ENCODE measurements at places on chromosomes 2 and 18.

DNA sequence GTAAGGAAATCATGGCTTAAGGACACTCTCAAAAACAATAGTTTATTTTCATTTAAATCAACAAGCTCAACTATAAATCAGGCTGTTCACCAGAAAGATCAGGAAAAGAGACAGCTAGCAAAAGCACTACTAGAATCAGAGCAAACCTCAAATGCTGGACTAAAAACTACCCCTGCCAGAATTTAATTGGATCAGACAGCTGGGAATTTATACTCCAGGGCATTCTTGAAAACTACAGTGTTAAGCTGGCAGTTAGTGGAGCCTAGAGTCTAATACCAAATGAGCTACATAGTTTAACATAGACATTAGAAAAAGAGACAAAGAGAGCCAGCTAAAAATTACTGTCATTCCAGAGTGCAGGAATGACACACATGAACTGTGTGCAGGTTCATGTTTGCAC lies 1016.4 kb upstream of the CRIM1 start:
- DNase-seq = no peak

GRCh38 chr18:41324020-41324791 lies 630.8 kb upstream of the PIK3C3 start:
- DNase-seq = no peak

DNA sequence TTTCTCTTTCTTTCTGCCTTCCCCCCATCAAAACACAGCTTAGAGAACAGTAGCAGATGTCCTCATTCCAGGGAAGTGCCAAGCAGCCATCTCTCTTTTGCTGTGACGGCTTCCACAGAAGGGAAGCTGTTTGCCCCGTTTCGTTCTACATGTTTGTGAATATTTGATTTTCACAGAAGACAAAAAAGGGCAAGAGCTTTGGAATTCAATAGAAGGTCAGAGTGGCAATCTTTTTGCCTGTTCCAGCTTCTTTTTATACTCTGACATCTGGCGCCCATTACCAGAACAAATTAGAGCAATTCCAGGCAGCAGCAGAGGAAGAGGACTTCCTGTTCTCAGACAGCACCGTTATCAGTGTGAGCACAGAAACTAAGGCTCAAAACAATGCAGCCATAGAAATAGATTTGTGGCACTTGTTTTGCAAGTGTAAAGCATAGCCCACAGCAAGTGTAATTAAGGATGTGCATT lies 79.0 kb upstream of the CDH19 start:
- DNase-seq = no peak

DNA sequence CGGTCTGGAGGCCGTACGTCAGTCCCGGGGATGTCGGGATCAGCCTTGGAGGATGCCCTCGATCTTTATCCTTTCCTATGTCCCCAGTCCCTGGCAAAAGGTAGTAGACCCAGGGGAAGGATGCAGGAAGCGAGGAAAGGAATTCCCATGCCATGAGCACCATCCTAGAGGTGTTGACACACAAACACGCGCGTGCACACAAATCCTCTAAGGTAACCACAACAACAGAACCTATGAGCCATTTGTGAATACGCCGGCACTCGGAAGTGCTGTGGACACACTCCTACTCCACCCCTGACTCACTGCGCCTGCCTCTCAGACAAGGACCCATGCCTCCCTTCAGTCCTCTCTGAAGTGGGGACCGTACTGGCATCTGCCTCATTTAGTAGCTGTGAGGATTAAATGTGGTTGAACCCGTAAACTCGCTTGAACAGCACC lies 11.3 kb upstream of the MLPH start:
- no peak for DNase-seq

- no peak for DNase-seq
Observed at GRCh38 chr2:643334-643733, 33.9 kb downstream of the TMEM18 start.

- no peak for DNase-seq
Observed at GRCh38 chr2:23545396-23545795, 160.4 kb downstream of the KLHL29 start.

GRCh38 chr2:62379566-62379965 lies 126.4 kb downstream of the TMEM17 start:
- DNase-seq = no peak

- DNase-seq = no peak
Observed at GRCh38 chr18:72738136-72738535, 129.7 kb downstream of the NETO1 start.

DNA sequence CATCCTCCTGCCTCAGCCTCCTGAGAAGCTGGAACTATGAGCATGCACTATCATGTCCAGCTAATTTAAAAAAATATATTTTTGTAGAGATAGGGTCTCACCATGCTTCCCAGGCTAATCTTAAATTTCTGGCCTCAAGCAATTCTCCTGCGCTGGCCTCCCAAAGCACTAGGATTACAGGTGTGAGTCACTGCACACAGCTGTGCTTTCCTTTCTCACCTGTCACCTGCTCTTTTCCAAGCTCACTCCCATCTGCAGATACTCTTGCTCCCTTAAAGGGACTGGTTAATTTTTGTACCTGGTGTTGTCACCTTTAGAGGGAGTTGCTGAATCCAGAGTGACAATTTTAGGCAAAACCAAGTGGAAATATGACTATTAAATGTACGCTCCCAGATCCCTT lies 178.2 kb downstream of the LOXHD1 start:
- no peak for DNase-seq

GRCh38 chr2:234773764-234774409 lies 177.9 kb upstream of the SH3BP4 start:
- DNase-seq = no peak

DNA sequence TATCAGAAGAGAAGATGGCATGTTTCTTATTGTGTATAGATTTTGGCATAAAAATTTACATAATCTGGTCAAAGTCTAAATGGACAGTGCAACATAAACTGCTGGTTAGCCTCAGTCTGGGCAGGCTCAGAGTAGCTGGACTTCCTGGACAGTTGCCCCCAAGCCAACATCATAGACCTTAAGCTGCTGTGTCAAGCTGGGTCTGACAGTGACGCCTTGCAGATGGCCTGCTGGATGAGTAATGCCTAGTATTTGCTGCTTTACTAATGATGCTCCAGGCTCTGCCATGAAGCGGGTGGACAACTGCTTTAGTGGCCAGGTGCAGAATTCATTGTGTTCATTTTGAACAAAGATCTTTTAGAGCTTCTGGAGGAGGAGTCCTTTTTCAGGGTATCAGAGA lies 603.7 kb upstream of the ZEB2 start:
- no peak for DNase-seq

GRCh38 chr2:152427902-152428301 lies 92.9 kb downstream of the FMNL2 start:
- DNase-seq = no peak

DNA sequence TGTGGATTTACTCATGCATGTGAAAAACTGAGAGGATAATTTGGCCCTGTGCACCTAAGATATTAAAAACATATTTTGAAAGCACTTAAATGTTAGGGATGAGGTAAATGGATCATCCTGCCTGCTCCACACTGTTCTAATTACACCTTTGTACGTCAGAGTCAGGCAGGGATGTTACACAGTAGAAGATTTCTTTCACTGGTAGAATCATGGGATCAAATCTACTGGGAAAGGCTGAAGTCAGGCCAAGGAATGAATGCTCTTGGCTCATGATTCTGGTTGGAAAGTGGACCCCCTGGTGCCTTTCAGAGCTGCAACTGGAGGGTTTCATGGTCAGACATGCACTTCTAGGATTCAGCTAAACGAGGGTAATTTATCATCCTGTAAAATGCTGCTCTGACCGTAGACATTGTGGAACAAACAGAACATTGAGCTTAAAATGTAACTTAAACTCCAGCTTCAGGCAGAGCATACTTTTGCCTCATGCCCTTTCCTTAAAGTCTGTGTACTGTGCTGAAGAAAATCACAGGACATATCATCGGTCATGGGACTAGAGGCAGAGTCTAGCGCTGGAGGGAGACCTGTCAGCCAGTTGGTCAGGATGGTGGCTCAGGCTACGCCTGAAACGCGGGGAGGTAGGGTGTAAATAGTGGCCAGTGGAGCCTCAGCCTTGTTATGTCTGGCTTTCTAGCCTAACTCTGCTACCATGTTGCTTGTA lies 4.9 kb downstream of the KCNE4 start:
- no peak for DNase-seq

- DNase-seq = no peak
Observed at GRCh38 chr2:62474176-62474575, 31.8 kb downstream of the TMEM17 start.

DNA sequence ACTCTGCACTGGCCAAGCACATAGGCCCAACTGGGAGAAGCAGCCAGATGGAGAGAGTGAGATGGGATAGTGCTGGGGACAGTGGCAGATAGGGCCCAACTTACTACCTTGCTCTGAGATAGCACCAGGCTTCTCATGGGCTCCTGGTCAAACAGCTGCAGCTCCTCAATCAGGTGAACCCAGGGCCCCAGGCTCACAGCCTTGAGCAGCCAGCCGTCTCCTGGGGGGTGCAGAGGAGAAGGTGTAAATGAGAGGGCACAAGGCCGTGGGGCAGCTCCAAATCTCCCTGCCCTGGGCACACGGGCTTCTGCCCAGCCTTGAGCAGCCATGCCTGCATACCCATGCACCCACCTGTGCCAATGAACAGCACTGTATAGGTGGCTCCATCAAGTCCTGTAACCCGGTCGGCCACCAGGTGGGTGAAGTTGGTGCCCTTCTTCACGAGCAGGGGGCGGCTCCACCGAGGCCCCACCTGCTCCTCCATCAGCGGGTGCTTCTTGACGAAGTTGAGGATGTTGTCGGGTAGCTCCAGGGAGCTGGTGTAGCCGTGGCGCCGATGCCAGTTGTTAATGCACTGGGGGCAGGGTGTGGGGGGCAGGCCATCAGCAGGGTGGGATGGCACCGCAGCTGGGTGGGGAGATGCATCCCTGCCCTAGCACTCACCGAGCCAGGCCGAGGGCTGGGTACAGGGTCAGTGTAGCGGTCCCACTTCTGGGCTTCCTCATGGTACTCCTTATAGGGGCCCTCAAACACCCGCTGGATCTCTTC lies 5.9 kb upstream of the ANKRD39 start:
- no peak for DNase-seq

DNA sequence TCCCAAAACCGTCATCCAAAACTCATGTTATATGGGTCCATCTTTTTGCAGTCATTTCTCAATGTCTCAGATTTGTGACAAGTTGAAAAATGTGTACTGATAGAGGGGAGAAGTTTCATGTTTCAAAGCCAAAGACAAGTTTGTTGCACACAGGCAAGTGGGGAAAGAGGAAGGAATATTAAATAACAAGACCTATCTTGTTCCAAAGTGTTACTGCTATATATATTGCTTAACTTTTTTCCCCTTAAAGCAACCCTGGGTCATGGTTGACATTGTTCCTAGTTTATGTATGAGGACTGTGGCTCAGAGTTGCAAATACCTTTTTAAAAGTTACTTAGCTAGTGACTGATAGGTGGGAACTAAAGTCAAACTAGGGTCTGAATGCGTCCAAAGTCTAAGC lies 1.7 kb downstream of the ITGA4 start:
- DNase-seq = no peak

GRCh38 chr18:43950062-43950461 lies 672.8 kb upstream of the SYT4 start:
- no peak for DNase-seq

DNA sequence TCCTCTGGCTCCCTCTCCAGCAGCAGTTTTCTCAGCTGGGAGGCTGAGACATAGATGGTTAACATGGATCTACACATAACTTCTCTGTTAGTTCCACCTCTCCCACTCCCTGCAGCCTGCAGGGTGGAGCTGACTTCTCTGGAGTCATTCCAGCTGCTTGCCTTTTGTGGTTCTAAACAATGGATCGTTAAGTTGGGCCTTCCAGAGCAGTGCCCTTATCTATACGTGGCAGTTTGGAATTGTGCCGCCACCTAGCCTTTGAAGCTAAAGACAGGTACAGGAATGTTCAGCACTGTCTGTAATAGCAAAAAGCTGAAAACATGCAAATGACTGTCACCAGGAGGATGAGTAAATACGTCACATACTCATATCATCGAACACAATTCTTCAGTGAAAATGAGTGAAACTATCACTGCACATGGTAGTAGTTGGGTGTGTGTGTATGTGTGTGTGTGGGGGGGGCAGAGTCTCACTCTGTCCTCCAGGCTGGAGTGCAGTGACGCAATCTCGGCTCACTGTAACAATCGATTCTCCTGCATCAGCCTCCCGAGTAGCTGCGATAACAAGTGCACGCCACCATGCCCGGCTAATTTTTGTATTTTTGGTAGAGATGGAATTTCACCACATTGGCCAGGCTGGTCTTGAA lies 50.3 kb downstream of the SH2D6 start:
- no peak for DNase-seq

DNA sequence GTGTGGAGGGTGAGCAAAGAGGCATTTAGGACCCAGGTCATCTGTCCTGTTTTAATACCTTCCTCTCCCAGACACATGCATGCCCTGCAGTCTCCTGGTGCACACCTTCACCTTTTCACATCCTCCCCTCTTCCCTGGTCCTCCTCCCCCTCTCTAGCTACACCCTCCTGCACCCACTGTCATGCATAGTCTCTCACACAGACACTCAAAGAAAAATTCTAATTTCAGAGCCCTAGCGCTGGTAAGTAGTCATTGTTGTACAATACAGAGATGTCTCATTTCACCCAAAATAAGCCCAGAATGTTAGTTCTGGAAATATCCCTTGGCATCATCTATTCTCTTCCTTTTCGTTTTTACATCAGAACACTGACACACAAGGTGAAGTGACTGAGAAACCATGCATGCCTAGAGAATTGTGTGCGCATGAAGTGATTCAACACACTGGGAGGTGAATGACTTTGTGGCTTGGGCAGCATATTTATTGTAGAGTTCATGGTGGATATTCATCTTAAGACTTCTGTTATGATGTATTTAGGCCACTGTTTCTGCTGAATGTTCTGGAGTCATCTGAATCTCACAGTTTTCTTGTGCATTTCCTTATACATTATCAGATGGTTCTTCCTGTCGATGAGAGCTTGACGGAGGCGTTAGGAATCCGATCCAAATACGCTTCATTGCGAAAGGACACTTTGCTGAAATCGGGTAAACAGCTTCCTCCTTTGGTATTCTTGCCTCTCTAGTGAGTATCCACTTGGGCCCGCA lies 69.9 kb downstream of the COA5 start:
- no peak for DNase-seq

- DNase-seq = no peak
Observed at GRCh38 chr2:76080154-76080553, 369.4 kb upstream of the GCFC2 start.

DNA sequence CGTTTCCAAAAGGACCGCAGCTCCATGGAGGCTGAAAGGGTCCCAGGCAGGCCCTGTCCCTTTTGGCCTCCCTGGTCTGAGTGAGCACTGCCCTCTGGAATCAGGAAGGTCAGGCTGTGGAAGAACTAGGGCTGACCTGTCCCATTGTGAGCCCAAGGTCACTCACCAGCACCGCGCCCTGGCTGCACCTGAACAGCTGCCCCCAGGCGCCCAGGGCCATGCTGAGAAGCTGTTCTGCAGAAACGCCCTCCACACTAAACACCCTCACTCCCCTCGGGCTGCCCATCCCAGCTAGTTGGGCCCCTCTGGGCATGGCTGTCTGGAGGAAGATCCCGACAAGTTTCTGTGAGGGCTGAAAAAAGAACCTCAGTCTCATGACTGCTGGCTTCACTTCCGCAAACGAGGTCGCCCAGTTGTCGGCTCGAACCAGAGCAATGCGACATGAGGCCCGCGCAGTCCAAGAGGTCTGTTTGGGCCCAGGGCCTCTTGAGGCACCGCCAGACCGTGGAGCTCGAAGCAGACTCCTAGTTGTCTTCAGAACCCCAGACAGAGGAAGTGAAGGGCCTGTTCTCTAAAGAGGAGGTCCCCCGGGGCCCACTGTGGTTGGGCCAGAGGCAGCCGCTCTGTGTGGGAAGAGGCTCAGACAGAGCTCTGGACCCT lies 64.4 kb downstream of the INPP5D start:
- no peak for DNase-seq

All from activated naive CD4-positive, alpha-beta T cell (primary cell).